ENCODE measurements at places on chromosomes 16 and 17.

DNA sequence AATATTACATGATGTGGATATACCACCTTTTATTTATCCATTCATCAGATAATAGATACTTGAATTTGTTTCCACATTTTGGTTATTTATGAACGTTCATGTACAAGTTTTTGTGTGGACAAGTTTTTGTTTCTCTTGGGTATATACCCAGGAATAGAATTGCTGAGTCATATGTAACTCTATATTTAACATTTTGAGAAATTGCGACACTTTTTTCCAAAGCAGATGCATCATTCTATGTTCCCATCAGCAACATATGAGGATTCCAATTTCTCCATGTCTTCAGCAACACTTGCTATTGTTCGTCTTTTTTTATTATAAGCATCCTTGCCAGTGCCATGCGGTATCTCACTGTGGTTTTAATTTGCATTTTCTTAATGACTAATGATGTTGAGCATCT lies 93.9 kb downstream of the GSG1L start:
- no peak for DNase-seq

DNA sequence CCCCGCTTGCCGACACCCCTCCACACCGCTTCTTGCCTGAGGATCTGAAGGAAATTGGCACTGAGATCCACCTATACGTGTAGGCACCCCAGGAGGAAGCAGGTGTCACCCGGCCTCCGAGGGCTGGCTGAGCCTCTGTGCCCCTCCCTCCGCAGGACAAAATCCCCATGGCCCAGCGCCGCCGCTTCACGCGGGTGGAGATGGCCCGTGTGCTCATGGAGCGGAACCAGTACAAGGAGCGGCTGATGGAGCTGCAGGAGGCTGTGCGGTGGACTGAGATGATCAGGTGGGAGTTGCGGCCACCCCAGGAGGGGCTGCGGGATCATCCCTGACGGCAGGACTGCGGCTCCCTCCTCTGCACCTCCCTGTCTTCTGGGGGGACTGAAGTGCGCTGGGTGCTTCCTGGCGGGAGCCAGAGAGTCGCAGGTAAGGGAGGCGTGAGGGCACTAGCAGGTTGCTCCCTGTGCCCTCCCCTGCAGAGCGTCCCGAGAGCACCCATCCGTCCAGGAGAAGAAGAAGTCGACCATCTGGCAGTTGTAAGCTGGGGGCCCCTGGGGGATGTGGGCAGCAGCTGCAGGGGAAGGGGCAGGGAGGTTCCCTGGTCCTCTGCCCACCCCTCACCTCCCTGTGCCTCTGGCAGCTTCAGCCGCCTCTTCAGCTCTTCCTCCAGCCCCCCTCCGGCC lies 9.0 kb downstream of the NME3 start:
- no peak for DNase-seq

DNA sequence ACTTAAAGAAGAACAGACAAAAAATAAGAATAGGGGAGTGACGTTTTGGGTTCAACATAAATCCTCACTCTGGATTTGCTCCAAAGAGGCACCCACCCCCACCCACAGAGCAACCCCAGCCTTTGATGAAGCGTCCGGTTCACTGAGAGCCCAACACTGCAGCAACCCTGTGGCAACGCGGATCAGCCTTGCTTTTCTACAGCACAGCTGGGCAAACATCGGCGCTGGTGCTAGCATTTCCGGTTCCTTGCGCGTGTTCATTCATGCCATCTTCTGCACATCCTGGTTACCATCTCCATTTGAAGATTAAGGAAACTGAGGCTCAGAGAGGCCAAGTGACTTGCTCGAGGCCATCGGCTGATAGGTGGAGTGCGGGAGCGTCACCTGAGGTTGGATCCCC lies 8.7 kb upstream of the GINS2 start:
- no peak for DNase-seq

GRCh38 chr17:70365091-70365583 lies 195.8 kb downstream of the KCNJ2 start:
- DNase-seq = no peak

DNA sequence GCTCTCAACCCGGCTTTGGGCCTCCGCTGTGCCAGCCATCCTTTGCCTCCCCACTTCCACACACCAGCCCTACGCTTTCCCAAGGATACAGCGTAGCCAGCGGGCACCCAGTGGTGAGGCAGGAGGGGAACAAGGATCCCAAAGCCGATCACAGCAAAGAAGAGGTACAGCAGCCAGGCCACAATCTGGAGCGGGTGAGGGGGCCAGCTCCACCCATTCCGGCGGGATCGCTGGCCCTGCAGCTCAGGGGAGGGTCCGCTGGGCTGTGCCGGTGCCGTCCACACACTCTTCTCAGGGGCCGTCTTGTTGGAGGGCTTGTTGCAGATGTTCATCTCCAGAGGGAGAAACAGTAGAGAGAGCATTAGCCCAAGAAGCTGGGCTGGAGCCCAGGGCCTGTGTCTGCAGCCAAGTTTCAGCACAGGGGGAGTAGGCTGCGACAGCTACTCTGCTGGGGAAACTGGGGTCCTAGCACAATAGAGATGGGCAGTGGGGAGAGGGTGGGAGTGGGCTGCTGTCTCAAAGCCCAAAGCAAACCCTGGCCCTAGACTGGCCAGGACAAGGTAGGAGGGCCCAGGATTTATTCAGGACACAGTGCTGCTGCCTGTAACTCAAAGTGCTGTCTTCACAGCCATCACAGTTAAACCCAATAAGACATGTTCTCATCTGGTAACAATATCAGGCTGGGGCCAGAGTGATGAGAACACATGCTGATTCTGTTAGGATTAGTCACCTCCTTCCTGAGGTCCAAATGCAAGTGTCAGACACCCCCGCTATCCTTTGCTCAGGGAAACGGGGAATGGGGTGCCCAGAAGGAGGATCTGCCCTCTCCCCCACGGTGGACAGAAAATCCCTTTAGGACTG lies 9.9 kb downstream of the ZDHHC1 start:
- DNase-seq = no peak

GRCh38 chr17:9242497-9242881 lies 221.2 kb downstream of the NTN1 start:
- no peak for DNase-seq

DNA sequence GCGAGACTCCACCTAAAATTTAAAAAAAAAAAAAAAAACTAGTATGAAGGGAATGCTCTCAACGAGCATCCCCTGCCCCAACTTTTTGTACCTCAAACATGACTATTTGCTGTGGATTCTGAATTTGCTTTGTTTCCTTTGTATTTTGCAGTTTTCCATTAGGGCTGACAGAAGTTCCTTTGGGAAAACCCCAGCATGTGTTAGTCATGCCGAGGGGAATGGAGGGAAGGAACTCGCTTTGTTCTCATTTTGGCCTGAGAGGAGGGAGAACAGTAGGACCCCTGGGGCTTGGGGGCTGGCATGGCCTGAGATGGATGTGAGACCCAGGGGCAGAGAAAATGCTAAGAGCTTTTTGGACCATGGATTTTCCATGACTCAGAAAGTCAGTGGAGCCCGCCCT lies 20.5 kb downstream of the KRT9 start:
- DNase-seq = no peak

GRCh38 chr16:56909527-56909979 lies 22.4 kb upstream of the HERPUD1 start:
- DNase-seq = no peak

GRCh38 chr16:56744996-56745640 lies 15.2 kb downstream of the NUP93 start:
- no peak for DNase-seq

GRCh38 chr17:48219617-48220016 lies 112.1 kb downstream of the SNX11 start:
- no peak for DNase-seq

DNA sequence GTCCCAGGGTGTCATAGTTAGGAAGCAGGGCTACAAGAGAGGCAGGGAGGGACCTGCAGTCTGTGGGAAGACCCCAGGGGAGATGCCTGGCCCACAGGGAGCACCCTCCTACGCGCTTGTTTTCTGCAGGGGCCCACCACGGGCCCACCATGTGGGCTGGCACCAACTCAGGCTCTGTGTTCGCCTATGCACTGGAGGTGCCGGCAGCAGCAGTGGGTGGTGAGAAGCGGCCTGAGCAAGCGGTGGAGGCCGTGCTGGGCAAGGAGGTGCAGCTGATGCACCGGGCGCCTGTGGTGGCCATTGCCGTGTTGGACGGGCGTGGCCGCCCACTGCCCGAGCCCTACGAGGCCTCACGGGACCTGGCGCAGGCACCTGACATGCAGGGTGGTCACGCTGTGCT lies 15.0 kb downstream of the LLGL1 start:
- DNase-seq = no peak

- DNase-seq = no peak
These were observed 7.1 kb upstream of the SLC5A11 start for GRCh38 chr16:24838554-24839266.

GRCh38 chr16:27892879-27893278 lies 170.6 kb downstream of the GSG1L start:
- DNase-seq = no peak

DNA sequence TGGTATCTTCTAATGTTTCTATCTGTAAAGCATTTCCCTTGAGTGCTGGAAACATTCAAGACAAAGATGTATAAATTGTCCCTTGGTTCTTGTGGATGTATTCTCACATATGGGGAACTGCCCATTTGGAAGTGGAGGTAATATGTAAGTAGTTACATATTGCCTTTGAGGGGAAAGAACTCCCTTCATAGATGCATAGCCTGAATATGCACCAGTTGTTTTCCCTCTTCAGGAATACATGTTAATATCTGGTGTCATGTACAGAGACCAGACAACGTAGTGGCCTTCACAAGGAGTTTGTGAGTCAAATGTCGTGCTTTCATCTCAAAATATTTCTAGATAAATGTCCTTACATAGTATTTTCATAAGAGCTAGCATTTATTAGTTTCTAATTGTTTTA lies 213.5 kb downstream of the BCAS3 start:
- DNase-seq = no peak

- DNase-seq = no peak
These were observed 336.8 kb downstream of the SHISA9 start for GRCh38 chr16:13238182-13238581.

- DNase-seq = no peak
These were observed 68.1 kb downstream of the RBFOX3 start for GRCh38 chr17:79542718-79543117.

DNA sequence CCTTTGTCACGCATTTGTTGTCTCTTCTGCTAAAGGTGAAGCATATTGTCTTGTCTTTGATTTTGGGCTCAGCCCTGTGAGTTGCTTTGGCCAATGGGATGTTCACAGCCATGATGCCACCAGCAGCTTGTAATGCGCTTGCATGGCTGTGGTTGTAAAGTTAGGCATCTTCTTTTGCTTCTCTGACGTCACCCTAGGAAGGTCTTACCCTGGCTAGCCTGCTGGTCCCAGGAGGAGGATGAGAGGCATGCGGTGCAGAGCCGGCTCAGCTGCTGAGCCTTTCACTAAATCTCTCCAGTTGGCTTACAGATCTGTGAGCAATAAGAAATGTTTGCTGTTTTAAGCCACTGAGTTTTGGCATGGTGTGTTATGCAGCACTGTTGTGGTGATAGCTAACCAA lies 40.8 kb downstream of the IRX6 start:
- DNase-seq = no peak

GRCh38 chr17:69637446-69638156 lies 223.1 kb downstream of the MAP2K6 start:
- no peak for DNase-seq

- no peak for DNase-seq
These were observed 14.2 kb downstream of the OSBPL7 start for GRCh38 chr17:47807421-47807820.

DNA sequence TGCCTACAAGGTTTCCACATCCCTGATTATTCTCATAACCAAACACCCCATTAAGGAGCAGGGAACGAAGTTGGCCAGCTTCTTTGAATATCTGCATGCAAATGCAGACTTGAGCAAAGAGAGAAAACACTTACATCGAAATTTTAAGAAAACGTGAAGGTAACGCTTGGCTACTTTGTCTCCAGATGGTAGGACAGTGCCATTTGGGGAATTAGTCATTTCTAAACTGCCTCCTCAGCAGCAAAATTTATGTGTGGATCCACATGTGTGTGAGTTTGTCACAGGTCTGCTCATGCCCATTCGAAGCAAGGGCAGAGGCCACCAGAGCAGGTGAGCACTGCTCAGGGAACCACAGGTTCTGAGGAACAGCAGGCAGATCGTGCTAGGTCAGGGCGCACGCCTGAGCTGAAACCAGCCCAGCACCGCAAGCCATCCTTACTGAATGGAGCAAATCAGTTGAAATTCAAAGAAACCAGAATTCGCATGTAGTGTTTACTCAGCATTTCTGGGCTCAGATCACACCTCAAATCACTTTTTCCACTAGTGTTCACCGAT lies 80.1 kb downstream of the SOCS1 start:
- no peak for DNase-seq

DNA sequence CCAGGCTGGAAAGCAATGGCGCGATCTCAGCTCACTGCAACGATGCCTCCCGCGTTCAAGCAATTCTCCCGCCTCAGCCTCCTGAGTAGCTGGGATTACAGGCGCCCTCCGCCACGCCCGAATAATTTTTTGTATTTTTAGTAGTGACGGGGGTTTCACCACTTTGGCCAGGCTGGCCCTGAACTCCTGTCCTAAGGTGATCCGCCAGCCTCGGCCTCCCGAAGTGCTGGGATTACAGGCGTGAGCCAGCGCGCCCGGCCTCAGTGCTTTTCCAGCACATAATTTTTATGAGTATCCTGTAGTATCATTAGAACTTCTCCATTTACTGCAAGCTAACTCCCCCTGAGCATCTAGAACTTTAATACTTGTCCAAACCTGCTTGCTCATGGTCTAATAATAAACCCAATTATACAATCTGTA lies 1.8 kb downstream of the UBE2G1 start:
- no peak for DNase-seq

DNA sequence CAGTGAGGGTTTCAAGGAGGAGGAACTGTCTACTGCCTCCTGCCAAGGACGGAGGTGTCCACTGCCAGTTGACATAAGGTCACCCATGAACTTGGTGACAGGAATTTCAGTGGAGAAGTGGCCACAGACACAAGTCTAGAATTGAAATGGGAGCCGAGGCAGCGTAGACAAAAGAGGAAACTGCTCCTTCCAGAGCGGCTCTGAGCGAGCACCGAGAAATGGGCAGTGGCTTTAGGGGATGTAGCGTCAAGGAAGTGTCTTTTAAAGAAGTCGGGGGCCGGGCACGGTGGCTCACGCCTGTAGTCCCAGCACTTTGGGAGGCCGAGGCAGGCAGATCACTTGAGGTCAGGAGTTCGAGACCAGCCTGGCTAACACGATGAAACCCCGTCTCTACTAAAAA lies 3.1 kb upstream of the SERPINF1 start:
- no peak for DNase-seq

GRCh38 chr17:50213026-50214022 lies 11.9 kb upstream of the COL1A1 start:
- DNase-seq = no peak

- no peak for DNase-seq
These were observed 2.7 kb upstream of the TANC2 start for GRCh38 chr17:62963296-62963695.

GRCh38 chr17:47243737-47244598 lies 9.7 kb upstream of the ITGB3 start:
- no peak for DNase-seq

DNA sequence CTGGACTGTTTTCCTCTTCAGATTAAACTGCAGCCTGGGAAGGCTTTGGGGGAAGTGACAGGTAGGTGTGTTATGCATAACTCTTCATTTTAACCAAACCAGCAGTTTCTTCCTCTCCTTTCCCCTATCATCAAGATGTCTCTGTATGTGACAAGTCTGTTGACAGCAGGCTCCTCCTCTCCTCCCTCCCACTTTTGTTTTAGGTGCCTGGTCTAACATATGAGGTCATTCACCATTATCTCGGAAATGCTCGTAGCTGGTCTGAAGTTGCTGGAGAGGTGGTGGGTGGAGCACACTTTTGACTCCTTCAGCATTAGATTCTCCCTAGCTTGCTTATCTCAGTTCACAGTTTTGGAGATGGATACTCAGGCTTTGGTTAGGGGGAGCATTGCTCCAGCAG lies 571.0 kb upstream of the EEF2KMT start:
- no peak for DNase-seq

- DNase-seq = no peak
These were observed 69.2 kb upstream of the WSB1 start for GRCh38 chr17:27224526-27225315.

Data from activated CD4-positive, alpha-beta T cell treated with anti-CD3 and anti-CD28 coated beads, Interleukin-2, amount 50 U/mL, for 1 hour (primary cell).